ENCODE measurements at places on chromosomes 4 and X.
A peak's percentile ranks its signal among the peaks of the same experiment; 100 is the strongest.

GRCh38 chr4:153790962-153791551, 2.2 kb upstream of the SFRP2 start:
- no peak for DNase-seq

GRCh38 chrX:2425286-2426071, 75.3 kb downstream of the DHRSX start:
- DNase-seq: no peak

DNA sequence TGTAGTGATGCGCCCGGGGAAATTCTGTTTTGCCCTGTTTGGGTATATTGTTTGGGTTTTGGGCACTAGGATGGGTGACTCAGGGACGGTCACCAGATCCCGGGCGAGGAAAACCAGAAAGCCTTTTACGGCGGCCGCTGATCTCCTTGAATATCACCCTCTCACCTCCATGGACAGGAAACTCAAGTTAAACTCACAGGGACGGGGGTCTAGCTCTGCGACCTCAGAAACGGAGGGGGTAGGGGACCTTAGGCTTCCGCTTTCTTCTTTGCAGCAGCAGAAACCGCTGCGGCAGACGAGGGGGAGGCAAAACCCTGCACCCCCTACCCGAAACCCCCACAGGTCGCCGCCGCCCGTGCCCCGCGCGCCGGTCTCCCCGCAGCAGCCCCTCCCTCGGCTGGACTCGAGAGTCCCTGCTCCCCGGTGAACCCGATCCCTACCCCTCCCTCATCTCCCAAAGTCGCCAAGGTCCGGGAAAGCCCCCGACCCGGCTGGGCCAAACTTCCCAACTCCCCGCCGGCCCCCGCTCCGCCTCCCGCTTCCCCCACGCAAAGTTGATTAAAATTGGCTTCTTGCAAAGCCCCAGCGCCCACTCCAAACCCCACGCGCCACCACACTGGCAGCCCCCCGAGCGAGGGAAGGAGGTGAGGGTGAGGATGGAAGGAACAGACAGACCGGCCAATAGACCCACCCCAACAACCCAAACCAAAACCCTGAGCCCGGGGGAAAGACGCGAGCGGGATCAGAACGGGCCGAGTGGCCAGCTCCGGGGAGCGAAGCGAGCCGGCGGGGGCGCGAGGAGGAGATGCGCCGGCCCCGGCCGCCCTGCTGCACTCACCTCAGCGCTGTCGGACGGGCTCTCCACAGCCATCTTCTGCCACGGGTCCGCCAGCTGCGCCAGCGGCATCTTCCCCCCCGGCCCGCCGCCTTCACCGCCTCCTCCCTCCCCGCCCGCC, 705 bp downstream of the RPS6KA3 start:
- DNase-seq: no peak

- DNase-seq: no peak
Observed at GRCh38 chr4:179225594-179225993, 1783.4 kb upstream of the AGA start.

DNA sequence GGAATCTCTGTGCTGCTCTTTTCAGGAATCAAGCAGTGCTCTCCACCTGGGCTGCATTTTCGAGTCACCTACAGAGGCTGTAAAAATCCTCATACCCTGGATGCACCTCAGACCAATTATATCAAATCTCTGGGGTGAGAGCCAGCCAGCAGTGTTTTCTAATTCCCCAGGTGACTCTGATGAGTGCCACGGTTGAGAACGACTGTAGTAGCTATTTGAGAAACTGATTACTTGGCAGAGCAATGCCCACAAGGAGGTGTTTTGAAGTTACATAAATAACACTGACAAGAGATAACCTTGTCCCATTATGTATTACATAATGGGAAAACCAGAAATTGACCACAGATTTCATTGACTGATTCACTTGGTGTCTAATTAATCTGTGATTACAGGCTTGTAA, 46.8 kb downstream of the CLCN4 start:
- DNase-seq: no peak

GRCh38 chr4:77126809-77127208, 30.2 kb upstream of the CCNG2 start:
- DNase-seq: no peak

- no peak for DNase-seq
Observed at GRCh38 chr4:48008021-48008596, 8.4 kb downstream of the CNGA1 start.

GRCh38 chr4:85128246-85129204, 162.0 kb upstream of the WDFY3 start:
- DNase-seq: no peak

DNA sequence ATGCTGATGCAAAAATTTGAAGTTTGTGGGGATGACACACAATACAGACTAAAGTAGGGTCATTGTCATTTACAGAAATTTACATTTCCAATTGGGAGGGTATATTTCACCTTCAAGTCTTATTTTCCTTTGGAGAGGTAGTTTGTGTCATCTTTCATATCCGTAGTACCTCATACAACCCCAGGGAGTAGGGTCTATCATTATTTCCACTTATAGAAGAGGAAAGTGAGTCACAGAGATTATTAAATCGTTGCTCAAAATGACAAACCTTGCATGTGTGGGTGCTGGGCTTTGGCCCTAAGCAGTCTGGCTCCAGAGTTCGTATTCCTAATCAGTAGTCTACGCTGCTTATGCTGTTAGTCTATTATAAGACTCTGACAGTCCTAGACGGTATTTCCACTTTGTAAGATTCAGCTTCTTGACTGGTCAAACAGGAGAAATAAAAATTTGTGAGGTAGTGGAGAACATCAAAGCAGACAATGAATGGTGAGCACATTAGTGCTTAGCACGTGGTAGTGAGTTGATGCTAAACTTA, 516.5 kb downstream of the PCDH7 start:
- DNase-seq: no peak

- peak; percentile 30 for DNase-seq
Observed at GRCh38 chr4:1055721-1056590, 44.5 kb downstream of the FGFRL1 start.

GRCh38 chr4:181593703-181594102, 649.5 kb upstream of the TENM3 start:
- no peak for DNase-seq

DNA sequence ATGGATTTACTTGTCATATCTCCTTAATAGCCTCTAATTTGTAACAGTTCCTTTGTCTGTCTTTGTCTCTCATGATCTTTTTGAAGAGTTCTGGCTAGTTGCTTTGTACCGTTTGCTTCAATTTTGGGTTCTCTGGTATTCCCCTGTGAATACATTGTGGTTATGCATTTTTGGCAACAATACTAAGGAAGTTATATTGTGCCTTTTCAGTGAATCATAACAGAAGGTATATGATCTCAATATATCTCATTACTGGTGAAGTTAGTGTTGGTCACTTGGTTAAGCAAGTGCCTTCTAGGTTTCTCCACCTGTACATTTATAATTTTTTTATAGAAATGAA, 48.6 kb downstream of the DCLK2 start:
- no peak for DNase-seq

GRCh38 chrX:151773434-151773833, 38.9 kb downstream of the CNGA2 start:
- DNase-seq: no peak

- DNase-seq: no peak
Observed at GRCh38 chrX:38124000-38124399, 96.7 kb downstream of the SRPX start.

GRCh38 chrX:19758539-19758938, 128.9 kb downstream of the SH3KBP1 start:
- DNase-seq: no peak

- no peak for DNase-seq
Observed at GRCh38 chr4:142095886-142096605, 459.7 kb downstream of the IL15 start.

DNA sequence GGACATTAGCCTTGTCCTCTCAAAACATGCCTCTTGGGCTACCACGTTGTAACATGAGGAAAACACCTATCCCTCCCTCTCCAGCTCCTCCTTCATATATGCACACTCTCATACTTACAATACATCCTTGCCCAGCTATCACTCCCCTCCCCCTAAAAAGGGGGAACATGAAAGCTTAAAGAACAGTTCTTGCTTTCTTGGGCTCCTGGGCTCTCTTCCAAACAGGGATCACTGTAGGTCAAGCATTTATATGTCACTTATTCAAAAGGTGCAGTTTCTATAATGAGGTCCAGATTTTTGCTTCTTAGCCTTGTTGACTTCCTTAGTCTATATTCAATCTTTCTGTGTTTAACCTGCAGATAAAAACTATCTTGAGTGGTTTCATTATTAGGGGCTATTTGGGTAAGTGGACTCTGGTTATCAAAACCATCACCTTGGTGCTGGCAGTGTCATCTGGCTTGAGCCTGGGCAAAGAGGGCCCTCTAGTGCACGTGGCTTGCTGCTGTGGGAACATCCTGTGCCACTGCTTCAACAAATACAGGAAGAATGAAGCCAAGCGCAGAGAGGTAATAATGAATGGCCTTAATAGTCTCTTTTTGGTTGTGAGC, 119.4 kb downstream of the AKAP4 start:
- DNase-seq: no peak

DNA sequence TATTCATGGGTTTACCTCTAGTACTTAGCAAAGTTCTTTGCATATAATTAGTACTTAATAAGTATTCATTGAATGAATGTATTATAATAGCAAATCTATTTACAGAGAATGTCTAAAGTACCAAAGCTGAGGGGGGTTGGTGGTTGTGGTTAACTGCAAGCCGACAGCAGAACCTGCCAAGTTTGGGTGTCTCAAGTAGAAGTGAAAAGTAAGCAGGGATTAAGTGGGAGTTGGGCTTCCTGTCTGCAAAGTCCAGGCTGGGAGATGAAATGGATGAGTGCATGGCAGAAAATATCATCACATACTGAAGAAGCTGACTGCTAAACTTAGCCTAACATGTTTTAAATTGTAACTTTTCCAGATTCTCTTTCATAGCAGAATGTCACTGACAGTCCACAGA, 169.6 kb downstream of the CAMK2D start:
- DNase-seq: no peak

GRCh38 chr4:7629501-7630254, 194.9 kb upstream of the PSAPL1 start:
- DNase-seq: no peak

DNA sequence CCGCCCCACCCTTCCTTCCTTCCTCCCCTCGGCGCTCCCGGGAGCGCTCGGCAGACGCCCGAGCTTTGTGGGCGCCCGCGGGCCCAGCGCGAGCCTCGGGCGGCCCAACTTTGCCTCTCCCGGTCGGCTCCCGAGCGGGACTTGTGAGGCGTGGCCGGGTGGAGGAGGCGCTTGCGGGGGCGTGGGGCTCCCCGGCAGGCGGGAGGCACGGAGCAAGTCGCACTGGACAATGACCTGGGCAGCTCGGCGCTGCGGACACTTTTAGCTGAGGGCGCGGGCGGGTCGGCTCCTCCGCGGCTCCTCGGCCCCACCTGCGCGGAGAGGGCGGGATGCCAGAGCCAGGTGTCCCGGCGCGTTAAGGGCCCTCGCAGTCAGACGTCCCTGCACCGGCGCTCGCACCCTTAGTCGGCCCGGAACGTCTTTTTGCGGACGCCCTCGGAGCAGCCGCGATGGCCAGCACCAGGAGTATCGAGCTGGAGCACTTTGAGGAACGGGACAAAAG, 385 bp downstream of the DCLK2 start:
- no peak for DNase-seq

DNA sequence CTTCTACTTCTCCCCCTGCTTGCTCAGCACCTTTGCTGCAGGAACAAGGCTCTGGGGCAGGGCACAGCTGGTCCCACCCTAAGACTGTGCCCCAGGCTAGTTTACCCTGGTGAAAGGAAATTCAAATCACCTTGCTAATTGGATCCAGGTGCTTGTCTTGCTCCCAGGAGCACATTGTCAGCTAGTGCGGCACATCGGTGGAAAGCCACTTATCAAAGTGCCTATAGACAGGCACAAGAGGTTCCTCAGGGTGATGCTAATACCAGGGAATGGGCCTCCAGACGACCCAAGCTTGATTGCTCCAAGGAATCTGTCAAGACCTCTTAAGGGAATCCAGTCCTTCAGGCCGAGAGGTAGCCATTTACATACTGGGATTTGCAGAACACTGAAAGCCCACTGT, 64.5 kb upstream of the PRPS1 start:
- DNase-seq: no peak

DNA sequence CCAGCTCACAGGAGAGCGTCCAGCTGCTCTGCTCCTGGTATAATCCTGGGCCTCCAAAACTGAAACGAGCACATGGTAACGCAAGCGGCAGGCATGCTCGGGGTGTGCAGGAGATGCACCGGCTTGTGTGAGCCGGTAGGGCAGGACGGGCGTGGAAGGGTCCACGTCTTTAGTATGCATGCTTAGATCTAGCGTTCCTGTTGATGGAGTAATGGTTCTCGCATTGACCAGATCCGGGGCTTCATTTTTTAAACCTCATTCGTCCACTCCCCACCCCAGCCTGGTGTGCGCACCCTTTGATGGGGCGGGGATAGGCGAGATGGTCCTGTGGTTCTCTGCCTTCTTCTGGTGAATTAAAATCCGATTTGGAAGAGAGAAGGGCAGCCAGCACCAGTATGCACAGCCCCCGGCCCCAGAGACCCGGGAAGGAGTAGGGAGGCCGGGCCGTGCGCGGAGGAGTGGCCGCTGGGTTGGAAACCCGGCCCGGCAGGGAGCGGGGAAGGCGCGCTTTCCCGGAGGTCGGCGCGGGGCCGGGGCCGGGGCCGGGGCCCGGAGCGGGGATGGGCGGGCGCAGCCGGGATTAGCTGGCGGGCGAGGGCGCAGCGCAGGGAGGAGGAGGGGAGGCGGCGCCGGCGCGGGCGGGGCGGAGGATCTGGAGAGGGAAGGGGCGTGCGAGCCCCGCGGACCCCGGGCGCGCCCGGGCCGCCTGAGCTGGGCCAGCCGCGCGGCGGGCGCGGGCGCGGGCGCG, 39.9 kb downstream of the FAM149A start:
- DNase-seq: no peak

GRCh38 chr4:137576446-137576845, 44.2 kb upstream of the PCDH18 start:
- no peak for DNase-seq

DNA sequence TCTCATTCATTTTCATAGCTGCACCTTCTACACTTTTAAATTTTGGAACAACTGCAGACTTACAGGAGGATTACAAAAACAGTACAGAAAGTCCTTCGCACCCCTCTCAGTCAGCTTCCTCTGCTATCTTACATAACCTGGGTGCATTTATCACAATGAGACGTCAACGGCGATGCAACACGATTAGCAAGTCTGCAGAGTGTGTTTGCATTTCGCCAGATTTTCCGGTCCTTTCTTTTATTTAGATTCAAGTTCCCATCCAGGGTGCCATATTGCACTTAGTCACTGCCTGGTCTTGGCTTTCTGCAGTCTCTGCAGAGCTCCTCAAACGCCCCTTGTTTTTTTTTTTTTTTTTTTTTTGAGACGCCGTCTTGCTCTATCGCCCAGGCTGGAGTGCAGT, 85.9 kb downstream of the ASMT start:
- no peak for DNase-seq

GRCh38 chrX:40402831-40403533, 177.8 kb upstream of the ATP6AP2 start:
- no peak for DNase-seq

- DNase-seq: no peak
Observed at GRCh38 chr4:54015423-54016030, 48.9 kb downstream of the CHIC2 start.

- no peak for DNase-seq
Observed at GRCh38 chrX:3378156-3378555, 31.7 kb upstream of the MXRA5 start.
